ENCODE measurements at places on chromosomes 16 and 17.

DNA sequence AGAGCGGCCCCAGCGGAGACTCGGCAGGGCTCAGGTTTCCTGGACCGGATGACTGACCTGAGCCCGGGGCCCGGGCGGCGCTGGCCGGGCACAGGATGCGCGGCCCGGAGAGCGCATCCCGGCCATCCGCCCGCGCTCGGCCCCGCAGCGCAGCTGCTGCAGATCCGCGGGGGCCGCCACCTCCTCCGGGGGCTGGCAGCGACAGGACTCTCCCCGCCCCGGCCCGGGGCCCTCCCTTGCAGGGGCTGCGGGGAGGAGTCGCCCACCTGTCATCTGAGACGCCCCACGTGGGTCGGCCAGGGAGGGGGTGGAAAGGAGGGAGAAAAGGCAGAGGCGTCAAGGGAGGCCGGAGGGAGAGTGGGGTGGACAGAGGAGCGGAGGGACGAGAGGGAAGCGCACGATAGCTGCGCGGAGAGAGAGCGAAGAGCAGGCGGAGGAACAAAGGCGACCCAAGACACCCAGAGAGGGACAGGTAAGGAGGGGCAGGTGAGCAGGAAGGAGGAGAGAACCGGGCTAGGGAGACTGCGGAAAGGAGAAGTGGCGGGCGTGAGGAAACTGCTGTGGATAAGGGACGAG lies 471 bp upstream of the PRKAR1A start:
- peak; percentile 78 for DNase-seq

GRCh38 chr16:57797526-57798266 lies 4.6 kb downstream of the KIFC3 start:
- no peak for DNase-seq

DNA sequence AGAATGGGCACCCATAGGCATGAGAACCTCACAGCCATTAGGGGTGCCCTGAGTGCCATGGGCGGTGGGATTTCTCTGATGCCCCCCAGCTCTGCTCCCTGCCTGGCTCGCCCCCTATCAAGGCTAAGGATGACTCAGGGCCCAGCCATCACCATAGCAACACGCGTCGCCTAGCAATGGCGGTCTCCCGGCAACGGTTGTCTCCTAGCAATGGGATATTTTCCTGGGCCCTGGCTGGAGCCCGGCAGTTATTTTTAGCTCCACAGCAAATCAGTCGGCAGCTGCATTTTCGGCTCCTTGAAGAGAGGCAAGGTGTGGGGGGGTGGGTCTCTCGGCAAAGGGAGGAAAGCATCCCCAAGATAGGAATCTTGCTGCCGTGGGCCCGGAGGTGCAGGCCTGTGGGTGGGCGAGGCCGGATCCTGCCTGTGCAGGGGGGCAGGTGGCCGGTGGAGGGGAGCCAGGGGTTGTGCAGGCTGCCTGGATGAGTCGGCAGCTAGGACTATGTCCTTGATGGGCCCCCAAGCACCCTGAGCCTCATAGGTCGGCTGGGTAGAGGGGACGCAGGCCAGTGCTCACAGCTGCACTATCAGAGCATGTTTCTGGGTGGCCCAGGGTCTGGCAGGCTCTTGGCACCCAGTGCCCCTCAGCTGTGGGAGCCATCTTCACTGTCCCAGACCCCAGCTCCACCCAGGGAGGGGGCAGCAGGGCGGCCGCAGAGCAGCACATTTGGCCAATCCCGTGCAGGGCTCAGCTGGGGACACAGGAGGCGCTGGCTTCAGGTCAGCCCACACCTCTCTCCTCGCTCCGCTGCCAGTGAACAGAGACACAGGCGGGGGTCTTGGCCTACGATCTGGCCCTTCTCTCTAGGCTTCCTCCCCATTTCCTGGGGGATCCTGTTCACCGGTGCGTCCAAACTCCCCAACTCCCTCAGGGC lies 4.2 kb upstream of the FBXL16 start:
- no peak for DNase-seq

GRCh38 chr16:81237282-81237681 lies 1.2 kb upstream of the BCO1 start:
- no peak for DNase-seq

GRCh38 chr16:10172848-10173655 lies 9.2 kb downstream of the GRIN2A start:
- DNase-seq, result no peak

DNA sequence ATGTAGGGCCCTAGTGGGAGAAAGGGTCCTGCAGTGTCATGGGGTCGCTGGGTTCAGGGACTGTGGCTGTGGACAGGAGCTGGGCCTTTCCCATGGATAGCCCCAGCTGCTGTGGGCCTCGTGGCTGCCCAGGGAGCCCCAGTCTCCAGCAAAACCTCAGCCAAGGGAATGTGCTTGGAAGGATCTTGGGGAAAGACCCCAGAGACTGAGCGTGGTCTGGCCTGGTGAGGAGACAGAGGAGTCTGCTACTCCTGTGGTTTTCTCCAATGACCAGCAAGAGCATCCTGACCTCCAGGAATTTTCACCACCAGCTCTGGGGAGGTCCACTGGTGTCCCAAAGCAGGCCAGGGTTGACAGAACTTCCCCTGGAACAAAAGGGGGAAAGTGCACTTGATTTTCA lies 42.3 kb downstream of the RNF112 start:
- no peak for DNase-seq

GRCh38 chr17:310111-311010 lies 42.2 kb downstream of the RPH3AL start:
- DNase-seq, result no peak

DNA sequence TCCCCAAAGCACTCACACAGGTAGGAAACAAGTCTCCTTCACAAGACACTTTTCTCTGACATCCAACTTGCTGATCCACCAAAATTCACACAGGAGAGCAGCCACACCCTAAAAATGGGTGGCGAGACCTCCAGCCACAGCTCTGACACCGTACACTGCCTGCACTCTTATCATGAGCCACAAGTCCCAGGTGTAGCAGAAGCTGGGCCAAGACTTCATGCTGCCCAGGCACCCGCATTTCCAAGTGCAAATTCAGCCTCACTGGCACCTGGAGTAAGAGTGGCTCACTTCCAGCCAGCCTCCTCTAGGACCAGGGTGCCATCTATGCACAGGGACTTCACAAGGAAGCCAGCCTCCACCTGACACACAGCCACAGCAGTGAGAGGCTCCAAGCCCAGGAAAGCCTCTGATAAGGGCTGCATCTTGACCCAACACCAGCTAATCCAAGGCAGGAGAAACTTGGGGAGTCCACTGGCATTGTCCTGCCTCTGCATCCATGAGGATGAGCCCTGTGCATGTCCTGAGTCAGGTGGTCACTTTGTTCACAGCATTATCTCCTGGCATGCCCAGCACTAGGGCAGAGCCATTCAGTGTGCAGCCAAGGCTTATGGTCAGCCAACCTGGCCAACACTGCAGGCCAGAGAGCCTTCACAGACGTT lies 2.6 kb upstream of the ZNF768 start:
- no peak for DNase-seq

DNA sequence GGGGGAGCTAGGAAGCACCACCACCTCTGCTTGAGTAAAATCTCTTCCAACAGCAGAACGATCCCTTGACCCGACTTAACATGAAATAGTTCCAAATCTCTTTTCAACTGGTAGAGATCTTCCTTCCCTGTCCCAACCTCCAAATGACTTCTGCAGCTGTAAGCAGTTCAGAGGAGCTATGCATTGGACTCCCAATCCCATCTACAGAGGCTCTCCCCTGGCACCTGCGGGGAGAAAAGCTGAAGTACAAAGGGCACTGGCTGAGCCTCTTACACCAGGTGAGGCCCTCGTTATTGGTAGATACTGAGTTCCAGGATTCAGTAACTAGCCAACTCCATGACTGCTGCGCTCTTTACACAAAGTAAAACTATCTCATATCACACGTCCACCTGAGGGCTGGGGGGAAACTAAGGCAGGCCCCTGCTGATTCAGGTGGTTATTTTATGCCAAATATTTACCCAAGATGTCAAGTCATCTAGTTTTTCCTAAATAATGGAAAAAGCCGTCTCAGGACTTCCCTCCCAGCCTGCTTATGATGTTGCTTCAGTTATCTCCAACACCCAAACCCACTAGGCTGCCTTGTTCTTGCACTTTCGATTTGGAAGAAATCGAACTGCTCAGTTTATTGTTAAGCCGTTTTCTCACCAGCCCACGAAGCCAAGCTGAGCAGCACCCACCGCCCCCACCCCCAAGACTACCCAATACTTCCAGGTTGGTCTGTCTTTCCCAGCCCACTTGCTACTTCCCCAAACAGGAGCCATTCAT lies 3.2 kb downstream of the ACTG1 start:
- peak; percentile 47 for DNase-seq

- DNase-seq, result peak; percentile 80
Measured at GRCh38 chr17:58156839-58157803, 8.9 kb downstream of the OR4D1 start.

DNA sequence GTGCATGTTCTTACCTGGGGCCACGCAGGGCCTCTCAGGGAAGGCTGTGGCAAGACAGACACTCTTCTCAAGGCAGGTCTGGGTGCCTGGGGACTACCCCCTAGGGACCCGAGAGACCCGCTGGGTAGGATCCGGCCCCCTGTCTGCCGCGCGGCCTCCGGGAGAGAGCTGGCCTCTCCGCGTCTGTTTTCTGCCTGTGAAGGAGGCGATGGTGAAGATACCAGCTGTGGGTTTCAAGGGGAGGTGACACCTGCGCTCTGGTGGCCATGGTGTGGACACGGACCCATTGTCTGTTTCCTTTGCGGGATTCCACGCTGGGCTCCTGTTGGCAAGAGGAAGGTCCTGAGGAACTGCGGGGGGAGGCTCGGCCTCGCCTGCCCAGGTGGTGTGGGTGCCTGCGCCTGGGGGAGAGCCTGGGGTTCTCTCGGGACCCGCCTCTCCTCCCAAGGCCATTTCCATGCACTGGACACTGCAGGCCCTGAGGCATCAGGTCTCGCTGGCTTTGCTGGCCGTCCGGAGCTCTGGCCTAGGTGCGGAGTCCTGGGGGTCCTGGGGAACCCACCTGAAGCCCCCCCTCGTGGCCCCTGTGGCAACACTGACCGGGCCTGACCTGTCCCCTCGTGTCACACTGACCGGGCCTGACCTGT lies 12.2 kb upstream of the METRNL start:
- DNase-seq, result no peak

DNA sequence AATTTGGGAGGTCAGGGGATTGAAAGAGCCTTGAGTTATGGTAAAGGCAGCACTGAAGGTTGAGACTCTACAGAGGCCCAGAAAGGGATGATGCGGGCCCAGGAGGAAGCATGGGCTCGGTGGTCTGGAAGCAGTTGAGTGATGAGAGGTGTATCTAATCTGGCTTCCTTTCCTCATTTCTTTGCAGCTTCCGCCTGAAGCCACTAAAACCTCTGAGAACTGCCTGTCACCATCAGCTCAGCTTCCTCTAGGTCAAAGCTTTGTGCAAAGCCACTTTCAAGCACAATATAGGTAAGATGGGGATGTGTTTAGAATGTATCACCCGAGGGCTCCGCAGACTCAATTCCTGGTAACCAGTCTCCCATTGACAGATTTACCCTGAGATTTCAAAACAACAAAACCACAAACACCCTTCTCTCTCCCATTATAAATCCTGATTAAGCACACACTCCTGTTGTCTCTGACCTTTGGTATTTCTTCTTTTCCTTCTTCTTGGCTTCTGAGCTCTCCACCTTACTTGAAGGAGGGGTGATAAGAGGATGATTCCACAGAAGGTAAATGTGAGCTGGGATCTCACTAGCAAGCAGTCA lies 21.2 kb downstream of the USP43 start:
- DNase-seq, result no peak

GRCh38 chr16:55515111-55515510 lies 6.2 kb downstream of the LPCAT2 start:
- no peak for DNase-seq
